ENCODE measurements at places on chromosomes 13 and 19.

- DNase-seq, result no peak
Observed at GRCh38 chr13:80716610-80717081, 375.7 kb upstream of the SPRY2 start.

GRCh38 chr13:97254816-97255215, 32.7 kb downstream of the MBNL2 start:
- DNase-seq, result no peak

DNA sequence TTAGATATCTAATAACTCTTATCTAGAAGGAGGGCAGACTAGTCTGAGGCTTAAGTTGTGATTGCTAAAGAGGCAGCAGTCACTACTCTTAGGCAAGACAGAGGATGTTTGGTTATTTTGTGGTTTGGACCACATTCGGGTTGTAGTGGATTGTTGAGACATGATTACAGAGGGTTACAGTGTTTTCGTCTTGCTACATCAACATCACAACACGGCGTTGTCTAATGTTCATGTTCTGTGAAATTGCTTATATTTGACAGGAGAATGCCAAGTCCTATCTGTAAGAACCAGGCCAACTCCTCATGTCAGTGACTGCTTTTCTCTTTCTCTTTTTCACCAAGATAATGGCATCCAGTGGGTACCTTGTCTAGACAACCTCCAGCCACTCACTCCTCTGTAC, 16.8 kb upstream of the TM9SF2 start:
- no peak for DNase-seq

DNA sequence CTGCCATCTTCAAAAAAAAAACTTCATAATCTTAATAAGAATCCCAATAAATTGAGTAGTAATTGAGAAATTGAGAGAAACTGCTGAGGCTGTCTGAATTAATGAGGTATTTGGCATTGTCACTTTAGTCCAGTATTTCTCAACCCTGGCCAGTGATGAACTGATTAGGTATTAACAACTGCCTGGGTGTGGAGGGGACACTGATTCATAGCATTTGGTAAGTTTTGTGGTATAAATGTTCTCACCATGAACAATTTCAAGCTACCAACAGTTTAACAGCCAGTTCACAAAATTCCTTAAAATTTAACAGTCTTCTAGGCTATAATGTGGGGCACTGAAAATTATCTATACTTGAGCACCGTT, 18.3 kb downstream of the GPC6 start:
- DNase-seq, result no peak

DNA sequence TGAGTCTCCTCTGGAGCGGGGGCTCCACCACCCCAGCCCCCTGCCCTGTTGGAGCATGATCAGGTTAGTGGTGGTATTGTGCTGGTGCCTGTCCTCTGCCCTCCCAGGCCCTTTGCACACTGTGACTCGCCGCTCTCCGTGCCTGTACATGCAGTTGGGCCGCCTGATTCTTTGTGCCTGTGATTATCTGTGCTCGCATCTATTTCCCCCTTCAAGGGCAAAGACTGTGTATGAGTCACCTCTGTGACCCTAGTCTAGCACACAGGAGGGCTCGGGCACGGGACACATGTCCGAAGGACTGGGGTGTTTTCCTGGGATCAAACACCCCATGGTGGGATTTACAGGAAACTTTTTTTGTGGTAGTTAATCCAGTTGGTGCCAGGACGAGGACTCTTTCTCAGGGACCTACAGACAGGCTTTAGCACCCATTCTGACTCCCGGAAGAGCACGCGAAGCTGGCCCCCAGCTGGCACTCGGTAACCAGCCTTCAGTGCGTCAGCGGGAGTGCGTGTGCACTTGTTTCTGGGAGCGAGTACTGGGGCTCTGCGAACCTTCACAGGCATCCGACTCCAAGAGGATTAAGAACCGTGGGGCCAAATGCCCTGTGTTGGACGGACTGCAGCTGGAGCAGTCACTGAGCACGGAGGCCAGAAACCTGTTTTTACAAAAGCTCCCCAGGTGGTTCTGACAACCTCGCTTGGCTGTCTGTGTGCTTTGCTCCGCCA, 6.7 kb downstream of the PPP1R37 start:
- DNase-seq, result no peak

DNA sequence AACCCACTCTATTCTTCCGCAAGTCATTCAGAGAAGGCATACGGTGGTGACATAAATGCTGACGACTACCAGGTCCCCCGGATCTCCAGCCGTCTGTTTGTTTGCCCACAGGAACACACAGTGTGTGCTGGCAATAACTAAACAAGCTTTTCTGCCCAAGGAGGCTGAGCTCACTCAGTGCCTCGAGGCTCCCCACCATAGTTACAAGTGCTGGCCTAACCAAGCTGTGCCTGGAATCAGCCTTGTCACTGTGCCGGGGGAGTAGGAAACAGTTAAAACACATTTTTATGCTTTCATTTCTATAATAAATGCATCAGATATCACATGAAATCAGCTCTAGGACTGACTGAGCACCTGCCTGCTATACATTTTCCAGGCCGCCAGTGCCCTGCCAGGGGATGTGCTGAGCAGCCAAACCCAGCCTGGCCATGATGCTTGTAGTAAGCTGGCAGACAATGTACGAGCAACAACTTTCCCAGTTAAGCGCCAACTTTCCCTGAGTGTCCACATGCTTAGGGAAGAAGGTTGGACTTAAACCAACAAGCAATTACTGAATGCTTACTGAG, 28.1 kb downstream of the BRD4 start:
- no peak for DNase-seq

DNA sequence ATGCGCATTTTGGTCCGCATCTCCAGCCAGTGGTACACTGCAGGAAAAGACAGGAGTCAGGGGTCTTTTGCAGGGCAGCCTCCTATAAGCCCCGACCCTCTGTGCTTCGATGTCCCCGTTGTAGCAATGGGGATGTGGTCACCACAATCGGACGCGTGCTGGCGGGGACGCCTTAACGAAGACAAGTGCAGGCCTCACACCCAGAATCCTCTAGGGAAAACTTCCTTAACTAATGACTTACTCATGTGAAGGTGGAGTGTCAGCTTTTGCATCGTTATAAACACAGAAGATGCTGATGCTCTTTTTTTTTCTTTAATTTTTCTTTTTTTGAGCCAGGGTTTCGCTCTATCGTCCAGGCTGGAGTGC, 22.1 kb downstream of the VASP start:
- no peak for DNase-seq

DNA sequence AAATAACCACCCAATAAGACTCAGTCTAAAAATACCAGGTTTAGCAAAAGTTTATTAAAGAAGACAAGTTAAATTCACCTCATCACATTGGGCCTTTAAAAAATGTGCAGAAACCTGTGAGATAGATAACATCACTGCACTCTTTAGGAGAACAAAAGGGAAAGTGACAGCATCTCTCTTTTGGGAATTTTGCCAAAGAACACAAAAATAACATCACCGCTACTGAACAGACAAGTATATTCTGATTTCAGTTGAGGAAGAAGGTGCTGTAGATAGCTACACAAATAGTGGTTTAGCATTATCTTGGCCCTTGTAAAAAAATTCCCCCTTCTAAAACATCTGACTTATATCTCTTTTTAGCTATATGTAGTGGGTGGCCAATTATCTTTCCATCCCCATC, 244.7 kb downstream of the VWA8 start:
- DNase-seq, result no peak

GRCh38 chr19:8577247-8577646, at the start of gene MYO1F:
Gene MYO1F, minus strand, starts transcription at chr19:8577442. Its CDS starts 133 bp downstream, at chr19:8577309.
- DNase-seq, result no peak

DNA sequence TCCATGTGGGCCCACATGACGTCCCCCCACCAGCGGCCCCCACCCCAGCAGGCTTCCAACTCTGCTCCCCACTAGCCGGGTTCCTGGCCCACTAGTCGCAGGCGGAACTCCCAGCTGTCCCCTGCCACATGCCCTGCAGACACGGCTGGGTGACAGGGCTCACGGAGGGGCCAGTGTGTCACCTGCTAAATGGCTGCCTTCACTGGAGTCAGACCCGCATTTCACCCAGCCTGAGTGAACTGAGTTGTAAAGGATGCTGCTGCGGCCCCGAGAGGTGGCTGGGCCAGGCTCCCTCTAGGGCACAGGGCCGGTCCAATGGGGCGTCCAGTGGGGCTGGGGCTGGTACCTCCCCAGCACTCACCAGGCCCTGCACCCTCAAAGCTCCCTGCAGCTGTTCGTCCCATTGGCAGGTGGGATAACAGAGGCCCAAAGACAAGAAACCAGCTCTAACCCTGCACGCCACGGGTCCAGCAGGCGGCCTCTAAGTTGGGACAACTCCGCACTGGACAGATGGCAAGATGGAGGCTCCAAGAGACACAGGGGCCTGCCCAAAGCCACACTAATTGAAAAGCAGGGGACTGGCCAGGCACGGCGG, 3.2 kb downstream of the LMNB2 start:
- no peak for DNase-seq

GRCh38 chr13:40673414-40673813, 7.0 kb upstream of the FOXO1 start:
- DNase-seq, result no peak

All from DMS 273 treated with DMSO at 0.1 percent for 48 hours (cell line).